Activated naive CD4-positive, alpha-beta T cell treated with anti-CD3 and anti-CD28 coated beads, Interleukin-2, amount 50 U/mL, for 72 hours (primary cell): ENCODE measurements at places on chromosomes 11 and 22.
A peak's percentile ranks its signal among the peaks of the same experiment; 100 is the strongest.

GRCh38 chr11:45857961-45858474 is 10.7 kb downstream of the CRY2 start:
- DNase-seq = no peak

DNA sequence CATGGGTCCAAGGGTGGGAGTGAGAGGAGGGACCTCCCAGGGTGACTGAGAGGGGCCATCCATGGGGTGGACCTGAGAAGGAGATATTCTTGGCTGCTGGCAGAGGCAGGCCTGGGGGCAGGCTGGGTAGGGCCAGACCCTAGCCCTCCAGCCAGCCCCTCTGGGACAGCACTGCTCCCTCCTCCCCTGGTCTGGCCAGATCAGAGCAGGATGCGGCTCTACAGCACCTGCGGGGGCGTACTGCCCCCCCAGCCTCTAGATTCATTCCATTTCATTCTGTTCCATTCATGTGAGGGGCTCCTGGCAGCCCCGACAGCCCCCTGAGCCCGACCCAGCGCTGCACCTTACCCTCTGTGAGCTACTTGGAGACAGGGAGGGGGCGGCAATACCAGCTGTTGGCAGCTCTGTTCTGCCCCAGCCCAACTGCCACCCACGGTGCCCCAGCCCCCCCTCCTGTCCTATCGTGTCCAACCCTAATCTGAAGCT is 34.3 kb upstream of the MYRF start:
- DNase-seq = no peak

- DNase-seq = no peak
Measured at GRCh38 chr11:107598225-107599139, 7.5 kb downstream of the ELMOD1 start.

GRCh38 chr11:61447601-61448551 is 18.0 kb downstream of the SDHAF2 start:
- no peak for DNase-seq

DNA sequence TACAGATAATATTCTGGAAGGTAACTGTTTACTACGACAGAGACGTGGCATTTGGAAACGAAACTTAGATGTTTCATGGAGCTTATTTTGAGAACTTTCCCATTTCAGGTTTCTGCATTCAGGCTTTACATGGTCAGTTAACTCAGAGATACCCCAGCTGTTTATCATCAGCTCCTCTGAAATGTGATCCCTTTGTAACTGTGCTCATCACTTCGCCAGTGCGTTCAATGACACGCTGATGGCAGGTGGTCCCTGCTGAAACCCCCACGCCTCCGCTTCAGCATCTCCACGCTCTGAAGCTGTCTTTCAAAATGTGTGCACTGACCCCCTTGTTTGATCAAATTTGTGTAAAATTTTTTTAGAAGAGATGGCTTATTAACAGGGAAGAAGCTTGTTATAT is 30.5 kb downstream of the ALG12 start:
- no peak for DNase-seq

GRCh38 chr11:120306519-120307242 is 18.4 kb upstream of the TLCD5 start:
- DNase-seq = no peak

DNA sequence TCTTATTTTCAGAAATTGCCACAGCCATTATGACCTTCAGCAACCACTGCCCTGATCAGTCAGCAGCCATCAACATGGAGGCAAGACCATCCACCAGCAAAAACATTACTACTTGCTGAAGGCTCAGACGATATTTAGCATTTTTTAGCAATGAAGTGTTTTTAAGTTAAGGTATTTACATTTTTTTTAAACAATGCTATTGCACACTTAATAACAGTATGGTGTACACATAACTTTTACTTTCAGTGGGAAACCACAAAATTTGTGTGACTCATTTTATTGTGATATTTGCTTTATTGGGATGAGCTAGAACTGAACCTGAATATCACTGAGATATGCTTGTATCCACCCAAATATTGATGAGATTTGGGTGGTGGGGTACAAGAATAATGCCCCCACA is 110.9 kb downstream of the TSPAN18 start:
- DNase-seq = no peak

DNA sequence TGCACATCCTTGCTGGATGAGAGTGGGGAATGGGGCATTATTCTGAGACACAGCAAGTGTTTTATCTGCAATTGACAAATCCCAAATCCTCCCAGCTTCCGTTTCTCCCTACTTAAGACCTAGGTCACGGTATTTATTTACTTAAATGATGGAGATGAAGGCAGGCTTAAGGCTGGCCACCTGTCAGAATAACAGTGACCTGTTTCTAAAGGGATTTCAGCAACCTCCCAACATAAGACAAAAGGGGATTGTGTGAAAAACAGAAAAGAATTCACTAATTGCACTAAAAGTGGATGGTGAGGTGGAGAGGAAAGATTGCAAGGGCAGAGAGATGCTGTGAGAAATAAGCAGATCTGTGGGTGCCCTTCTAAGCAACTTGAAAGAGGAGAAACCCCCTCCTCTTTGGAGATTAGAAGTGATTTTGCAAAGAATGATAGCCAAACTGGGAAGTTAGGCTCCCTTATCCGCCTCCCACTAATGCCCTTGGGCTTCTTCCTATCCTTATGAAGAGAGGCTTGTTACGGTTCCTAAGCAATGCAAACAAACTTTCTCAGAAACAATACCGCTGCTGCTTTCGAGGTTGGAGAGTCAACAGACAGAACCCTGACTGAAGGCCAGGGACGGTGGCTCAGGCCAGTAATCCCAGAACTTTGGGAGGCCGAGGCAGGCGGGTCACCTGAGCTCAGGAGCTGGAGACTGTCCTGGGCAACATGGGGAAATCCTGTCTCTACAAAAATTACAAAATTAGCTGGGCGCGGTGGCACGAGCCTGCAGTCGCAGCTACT is 84.3 kb downstream of the ARL14EP start:
- DNase-seq = no peak

DNA sequence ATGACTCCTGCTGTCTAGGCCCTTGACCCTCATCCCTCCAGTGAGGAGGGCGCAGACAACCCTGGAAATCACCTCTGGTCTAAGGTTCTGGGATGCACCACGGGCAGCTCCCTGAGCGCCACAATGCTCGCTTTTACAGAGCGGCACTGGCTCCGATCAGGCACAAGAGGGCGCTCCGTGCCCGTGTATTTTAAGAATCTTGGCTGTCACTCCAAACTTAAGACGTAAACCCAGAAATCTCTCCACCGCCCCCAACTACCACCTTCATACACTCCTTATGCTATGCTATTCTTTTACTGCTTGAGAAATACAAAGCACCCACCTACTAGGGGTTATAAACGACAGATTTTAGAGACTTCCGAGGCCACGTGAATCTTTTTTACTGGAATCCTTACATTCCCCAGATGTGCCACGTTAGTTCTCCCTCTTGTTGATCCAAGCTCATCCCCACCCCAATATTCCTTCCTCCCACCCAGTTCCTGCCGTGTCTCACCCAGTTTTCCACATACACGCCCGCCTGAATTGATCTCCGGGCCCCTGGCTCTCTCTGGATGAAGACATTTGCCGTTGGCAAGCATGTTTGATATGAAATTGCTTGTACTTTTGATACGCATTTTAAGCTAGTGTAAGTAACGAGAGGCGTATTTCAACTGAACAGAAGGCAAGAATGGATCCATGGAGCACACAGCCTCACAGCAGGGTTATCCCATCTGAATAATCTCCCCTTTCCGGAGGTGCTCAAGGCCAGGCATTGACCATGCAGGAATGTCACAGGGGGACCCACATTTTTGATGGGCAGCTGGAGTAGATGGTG is 453.5 kb downstream of the OPCML start:
- DNase-seq = no peak

DNA sequence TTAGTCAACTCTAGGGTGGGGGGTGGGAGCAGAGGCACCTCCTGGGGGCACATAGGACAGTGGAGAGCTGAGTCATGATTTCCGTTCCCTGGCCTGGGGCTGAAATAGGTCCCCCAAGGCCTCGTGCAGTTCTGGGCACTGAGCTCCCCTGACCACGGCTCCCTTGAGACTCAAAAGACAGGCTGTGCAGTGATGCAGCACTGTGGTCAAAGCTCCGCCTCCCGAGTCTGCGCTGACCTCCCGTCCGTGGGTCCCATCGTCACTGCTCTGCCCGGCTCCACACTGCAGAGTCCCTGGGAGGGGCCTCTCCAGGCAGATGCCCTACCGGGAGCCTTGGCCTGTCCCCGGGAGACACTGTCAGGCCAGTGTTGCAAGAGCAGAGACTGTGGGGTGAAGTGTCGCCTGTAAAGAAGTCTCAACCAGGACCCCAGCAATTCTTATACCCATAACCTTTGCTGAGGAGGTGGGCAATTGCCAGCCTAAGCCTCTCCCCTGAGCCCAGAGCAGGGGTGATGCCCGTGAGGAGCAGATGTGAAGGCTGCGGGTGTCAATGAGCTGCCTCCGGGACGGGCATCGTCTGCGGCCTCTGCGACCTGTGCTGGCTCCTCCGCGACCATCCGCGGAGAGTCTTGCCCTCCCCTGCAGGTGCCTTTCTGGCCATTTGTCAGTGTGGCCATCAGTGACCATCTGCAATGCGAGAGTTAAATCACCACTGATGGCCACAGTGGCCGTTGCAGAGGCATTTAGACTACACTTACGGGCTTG is 877.3 kb downstream of the BRD1 start:
- DNase-seq = no peak

GRCh38 chr11:360326-361280 is 8.7 kb upstream of the B4GALNT4 start:
- no peak for DNase-seq

GRCh38 chr11:77813256-77813655 is 7.3 kb downstream of the RSF1 start:
- no peak for DNase-seq

DNA sequence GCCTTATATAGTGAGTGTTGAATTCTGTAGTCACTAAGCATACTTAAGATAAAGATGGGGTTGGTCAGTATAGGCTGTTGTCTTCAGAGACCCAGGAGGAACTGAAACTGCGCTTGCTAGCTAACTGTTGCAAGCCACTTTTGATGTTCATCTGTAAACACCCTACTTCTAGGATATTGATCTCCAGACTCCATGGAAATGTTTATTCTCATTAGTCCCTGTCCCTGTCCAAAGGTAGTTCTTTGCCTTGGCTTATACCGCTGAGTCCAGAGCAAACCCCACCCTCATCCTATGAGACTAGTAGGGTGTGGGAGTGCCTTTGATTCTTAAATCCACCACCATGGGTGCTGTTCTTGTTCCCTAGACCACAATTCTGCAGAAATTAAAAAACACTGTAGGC is 36.4 kb downstream of the DEPDC5 start:
- DNase-seq = no peak

DNA sequence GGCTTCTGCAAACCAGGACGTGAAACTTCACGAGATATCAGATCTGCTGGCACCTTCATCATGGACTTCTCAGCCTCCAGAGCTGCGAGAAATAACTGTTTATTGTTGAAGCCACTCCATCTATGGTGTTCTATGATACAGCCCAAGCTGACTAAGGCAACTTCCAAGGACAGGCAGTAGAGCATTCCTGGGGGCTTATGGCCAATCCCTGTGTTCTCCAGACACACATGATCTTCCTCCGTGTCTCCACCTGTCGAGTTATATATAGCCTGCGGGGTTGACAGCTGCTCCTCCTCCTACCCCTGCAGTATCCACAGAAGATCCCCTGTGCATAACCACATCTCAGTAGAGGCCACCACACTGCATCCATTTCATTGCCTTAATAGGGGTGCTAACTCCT is 11.0 kb downstream of the TP53AIP1 start:
- DNase-seq = no peak

- DNase-seq = no peak
Measured at GRCh38 chr22:32073262-32073661, 30.2 kb downstream of the SLC5A1 start.

DNA sequence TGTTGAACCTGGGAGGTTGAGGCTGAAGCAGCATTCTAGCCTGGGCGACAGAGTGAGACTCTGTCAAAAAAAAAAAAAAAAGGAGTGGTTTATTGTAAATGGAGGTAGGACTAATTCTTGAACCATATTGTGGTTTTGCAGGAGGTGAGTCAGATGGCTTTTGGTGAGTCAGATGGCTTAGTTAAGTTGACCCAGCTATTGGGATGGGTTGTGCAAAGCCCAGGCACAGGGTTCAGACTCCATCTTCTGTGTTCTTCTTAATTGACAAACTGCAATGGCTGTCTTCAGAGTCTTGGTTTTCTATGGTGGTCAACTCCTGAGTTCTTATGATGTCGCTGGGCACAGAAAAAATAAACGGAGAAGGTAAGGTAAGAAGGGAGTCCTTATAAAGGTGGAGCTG is 182.7 kb downstream of the ADAMTS15 start:
- peak; percentile 22 for DNase-seq

GRCh38 chr22:47355776-47356510 is 593.5 kb downstream of the TBC1D22A start:
- no peak for DNase-seq

DNA sequence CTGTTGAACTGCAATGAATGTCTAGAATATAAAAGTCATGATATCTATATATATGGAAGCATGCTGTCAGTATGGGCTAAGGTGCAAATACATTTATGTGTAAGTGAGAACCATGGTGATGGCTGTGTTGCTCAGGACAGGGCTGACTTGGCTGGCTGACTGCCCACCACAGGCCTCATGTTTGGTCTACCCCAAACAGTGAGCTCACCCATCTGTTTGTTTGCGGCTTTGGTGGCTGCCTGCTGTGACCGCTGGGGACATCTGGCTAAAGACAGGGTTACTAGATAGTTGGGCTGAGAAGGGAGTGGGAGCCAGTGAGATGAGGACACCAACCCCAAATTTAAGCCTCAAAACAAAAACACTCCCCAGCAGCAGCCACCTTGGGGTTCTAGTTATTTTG is 6.3 kb downstream of the CD44 start:
- DNase-seq = peak; percentile 57

GRCh38 chr11:56819916-56820315 is 71.4 kb upstream of the OR9G4 start:
- DNase-seq = no peak

DNA sequence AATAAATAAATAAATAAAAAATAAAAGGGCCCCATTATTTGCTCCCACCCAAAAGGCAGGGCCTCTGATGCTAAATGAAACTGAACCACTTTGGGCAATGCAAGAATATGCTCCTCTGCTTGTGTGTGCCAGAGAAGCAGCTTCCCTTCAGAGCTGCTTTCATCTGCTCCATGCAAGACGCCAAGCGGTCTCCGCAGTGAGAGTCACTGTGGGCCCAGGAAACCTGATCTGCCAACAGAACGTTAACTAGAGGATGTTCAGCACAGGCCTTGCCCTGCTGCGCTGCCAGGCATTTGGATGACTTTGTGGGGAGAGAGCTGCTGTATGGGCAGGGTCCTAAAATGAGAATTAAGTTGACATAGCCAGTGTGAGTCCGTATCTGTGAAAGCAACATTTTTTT is 43.7 kb upstream of the APOA1 start:
- DNase-seq = no peak

GRCh38 chr11:6735306-6735705 is 36.5 kb downstream of the OR2AG2 start:
- DNase-seq = no peak

- DNase-seq = no peak
Measured at GRCh38 chr11:134355136-134355535, 23.3 kb downstream of the GLB1L2 start.

GRCh38 chr11:126599217-126599897 is 243.9 kb downstream of the ST3GAL4 start:
- DNase-seq = no peak
